ENCODE measurements at places on chromosomes 5 and 9. TPM values are rescaled to one million over a fixed set of nuclear protein-coding genes. Genes with fewer than 3 reads are reported as not detected.

Gene DDX4
- not detected for total RNA-seq

GRCh38 chr9:129398101-129398960 lies 220.3 kb upstream of the IER5L start:
- no peak overlapping the region for H3K4me3 ChIP-seq
- H3K27me3 ChIP-seq = no peaks in the 10 kb centered on the region
- DNase-seq = no peak
- H3K4me1 ChIP-seq = peaks cover 24% of the 10 kb centered on the region
- no peak overlapping the region for H3K27ac ChIP-seq
- no peaks in the 10 kb centered on the region for H3K36me3 ChIP-seq

Gene PCDHGA5
- 8.6 TPM for total RNA-seq

Gene MGAT1
- total RNA-seq = 152 TPM

DNA sequence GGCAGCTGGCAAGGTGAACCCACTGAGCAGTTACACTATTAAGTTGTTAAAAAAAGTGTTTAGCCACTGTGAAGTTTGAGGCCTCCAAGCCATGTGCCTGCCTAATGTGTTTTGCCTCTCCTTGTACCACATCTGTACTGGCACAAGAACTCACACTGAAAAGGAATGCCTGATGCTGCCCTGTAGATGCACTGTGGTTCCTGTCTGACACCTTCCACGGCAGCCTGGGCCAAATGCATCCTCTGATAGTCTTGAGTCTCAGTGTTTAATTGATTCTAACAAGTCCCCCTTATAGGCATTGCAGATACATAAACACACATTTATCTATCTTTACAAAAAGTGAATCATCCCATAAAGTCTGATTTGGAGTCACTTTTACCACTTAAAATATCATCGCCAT lies 169.9 kb downstream of the TTC39B start:
- no peaks in the 10 kb centered on the region for H3K27me3 ChIP-seq
- H3K4me3 ChIP-seq = no peak overlapping the region
- H3K4me1 ChIP-seq = no peaks in the 10 kb centered on the region
- no peaks in the 10 kb centered on the region for H3K36me3 ChIP-seq
- H3K27ac ChIP-seq = no peak overlapping the region

Gene CCDC171
- 2.9 TPM for total RNA-seq
